ENCODE measurements at places on chromosomes 16 and 17. TPM values are rescaled to one million over a fixed set of nuclear protein-coding genes. Genes with fewer than 3 reads are reported as not detected.

- DNase-seq = no peak
Observed at GRCh38 chr17:30366536-30366935, 12.2 kb upstream of the CPD start.

- no peak for DNase-seq
Observed at GRCh38 chr16:81421536-81421935, 23.1 kb upstream of the CMIP start.

Gene CCL4
- total RNA-seq = 10.3 TPM

DNA sequence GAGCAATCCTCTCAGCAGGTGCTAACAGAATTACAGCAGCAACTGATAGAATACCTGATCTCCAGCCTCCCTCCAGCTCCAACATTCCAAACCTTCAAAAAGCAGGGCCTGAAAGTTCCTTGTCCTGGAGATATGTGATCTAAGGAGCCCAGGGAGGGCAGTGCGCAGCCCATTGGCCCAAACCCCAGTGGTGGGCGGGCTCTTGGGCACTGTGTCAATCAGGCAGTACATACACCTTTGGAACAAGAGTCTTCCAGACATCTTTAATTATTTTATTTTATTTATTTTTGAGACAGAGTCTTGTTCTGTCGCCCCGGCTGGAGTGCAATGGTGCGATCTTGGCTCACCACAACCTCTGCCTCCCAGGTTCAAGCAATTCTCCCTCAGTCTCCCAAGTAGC, 24.2 kb downstream of the SLC12A3 start:
- DNase-seq = no peak

DNA sequence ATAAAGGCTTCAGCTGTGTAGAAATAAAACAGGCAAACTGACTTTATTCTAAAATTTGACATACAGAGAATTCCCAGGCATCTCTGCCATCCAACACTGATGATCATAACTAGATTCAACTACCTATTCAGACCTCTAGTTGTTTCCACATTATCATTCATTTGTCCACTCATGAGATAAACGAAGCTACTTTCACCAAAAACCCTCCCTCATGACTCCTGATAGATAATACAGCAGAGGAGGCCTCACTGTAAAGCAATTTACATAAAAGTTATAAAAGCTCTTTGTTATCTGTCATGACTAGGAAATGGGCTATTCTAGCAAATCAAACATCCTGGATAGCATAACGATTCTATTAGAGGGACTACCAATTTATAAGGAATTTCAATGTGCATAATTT, 19.6 kb upstream of the RFFL start:
- no peak for DNase-seq

- DNase-seq = no peak
Observed at GRCh38 chr16:12422233-12422632, 381.5 kb downstream of the CPPED1 start.

- DNase-seq = no peak
Observed at GRCh38 chr16:733382-734207, 6.7 kb downstream of the HAGHL start.

GRCh38 chr17:17176341-17176740, 29.8 kb downstream of the PLD6 start:
- DNase-seq = peak; percentile 18

Gene SCNN1G
- not detected for total RNA-seq

DNA sequence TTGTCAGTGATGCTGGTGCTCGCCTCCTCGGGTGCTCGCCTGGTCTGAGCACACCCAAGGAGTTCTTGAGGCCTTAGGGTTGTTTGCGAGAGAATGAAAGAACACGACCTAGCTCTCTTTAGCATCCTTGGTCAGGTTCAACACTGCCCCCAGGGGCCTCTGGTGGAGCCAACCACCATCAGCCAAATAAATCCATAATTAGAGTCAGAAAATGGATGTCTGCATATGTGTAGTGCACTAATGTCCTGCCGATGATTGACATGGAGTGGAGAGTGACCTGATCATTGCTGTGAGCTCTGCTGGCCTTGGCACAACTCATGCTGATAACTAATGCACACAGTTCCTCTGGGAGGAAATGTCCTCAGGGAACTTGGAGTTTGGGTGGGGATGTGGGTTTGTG, 8.2 kb upstream of the STH start:
- DNase-seq = peak; percentile 5

Gene OTOA
- not detected for total RNA-seq

- DNase-seq = no peak
Observed at GRCh38 chr17:63477480-63478440, 899 bp downstream of the ACE start.

GRCh38 chr17:2170023-2170422, 115.1 kb downstream of the HIC1 start:
- no peak for DNase-seq

DNA sequence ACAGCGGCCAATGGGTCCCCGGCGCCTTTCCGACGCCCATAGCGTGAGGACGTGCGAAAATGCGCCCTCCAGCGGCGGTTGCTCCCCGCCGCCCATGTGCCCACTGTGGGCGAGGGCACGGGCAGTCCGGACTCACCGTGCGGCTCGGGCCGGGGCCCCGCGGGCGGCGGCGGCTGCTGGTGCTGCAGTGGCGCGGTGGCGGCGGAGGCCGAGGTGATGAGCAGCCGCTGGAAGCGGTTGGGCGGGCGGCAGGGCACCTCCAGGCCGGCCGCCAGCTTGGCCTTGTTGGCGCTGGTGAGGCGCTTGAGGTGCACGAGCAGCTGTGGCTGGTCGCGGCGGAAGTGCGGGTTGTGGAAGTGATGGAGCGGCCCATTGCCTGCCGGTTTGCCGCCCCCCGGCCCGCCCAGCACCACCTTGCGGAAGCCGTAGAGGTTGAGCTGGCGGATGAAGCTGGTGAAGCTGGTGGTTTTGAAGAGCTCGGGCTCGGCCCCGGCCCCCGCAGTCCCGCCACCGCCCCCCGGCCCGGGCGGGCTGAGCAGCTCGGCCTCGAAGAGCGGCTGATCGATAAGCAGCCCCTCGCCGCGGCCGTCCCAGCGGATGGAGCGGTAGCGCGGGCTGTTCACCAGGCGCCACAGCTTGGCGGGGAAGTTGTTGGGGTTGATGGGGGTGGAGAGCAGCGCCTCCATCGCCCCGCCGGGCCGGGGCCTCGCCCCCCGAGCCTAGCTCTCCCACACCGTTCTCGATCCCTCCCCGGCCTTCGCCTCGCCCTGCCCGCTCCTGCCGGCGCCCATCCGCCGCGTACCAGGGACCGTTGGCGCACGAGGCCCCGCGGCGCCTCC, at the start of gene HSF5:
HSF5 (minus strand) TSS at position 820 of the 839 bp plus-strand sequence; CDS start at position 686, 134 bp downstream.
- DNase-seq = peak; percentile 38

- DNase-seq = no peak
Observed at GRCh38 chr17:30939051-30939689, 17.4 kb downstream of the ADAP2 start.

Gene DNASE1L2
- total RNA-seq = not detected

Gene MYH8
- total RNA-seq = not detected
